ENCODE measurements at places on chromosomes 7 and 10.

GRCh38 chr7:83211685-83212084 is 49.0 kb upstream of the PCLO start:
- DNase-seq: no peak

DNA sequence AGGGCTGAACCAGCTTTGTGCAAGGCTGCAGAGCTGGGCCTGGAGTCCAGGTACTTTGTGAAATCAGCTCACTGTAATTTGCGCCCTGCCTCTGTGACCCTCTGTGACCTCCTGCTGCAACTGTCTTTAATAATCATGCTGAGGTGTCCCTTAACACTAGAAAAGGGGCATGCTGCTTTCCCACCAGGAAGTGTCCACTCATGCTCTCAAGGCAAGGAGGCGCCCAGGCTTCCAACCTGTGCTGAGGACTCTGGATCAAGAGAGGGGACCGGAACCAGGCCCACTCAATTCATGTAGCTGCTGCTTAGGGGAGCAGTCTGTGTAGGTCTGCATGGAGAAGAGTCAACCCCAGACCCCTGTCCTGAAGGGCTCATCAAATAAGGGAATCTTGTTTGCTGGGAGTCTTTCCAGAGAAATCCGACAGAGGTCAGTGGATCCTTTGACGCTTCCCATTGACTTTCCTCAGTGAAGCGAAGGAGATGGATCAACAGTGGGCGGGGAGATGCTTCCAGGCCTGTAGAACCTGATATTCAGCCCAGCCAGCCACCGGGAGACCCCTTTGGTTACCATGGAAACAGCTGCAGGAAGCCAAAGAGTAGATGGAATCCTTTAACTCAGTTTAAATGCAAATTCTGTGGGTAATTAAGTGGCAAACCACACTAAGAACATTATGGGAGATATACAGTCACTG is 945.9 kb downstream of the GRID1 start:
- DNase-seq: no peak

DNA sequence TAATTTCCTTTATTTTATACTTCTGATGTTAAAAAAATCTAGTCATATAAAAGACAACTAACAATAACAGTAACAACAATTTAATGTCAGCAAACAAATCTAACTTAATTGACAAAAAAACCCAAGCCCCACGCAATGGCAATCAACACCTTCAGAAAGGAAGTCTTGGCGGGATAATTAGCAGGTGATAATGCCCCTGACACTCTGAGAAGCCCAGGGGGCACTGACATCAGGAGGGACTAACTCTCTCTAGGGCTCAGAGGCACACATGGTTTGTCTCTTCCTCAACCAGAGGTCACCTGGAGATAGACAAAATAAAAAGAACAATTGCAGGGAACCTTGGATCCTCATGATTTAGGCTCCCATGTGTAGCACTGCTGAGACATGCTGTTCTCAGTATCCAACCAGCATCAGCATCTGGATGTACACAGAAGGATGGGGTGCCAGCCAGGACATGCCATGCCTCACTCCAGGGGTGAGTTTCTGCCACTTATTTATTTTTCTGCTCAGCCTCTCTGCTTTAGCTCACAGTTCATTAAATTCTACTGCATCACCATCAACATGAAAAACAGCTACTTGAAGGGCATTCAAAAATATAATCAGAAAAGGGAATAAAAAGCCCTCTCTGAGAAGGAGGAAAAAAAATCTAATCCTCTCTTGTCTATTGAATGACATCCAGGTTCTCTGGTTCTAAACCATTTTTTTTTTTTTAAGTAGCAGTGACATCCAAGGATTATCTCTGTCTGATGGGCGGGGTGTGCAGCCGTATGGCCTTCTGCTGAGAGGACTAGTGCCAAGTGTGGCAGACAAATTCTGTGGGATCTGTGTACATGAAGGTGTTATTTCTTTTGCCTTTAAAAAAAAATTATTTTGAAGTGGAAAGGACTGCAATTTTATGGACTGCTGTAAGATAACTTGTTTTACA is 96.3 kb downstream of the ATXN7L1 start:
- no peak for DNase-seq

DNA sequence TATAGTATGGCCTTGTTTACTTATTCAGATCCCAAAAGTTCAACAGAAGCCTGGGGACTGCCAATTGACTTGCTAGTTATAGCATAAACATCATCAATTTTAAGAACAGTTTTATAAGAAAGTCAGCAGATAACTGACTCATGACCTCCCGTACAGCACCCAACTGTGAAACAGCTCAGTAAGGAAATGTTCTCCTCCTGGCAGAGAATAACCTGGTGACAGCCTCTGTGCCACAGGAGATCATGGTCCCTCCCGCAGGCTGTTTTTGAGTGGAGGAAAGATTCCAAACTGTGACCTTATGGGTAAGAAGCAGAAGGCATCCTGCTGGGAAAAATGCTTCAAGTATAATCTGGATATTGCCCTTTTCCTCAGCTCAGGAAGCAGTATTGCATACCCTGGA is 182.5 kb downstream of the SEMA3D start:
- no peak for DNase-seq

GRCh38 chr10:126042354-126042753 is 146.0 kb downstream of the FANK1 start:
- DNase-seq: no peak

GRCh38 chr7:137544453-137545058 is 201.0 kb upstream of the PTN start:
- no peak for DNase-seq
